ENCODE measurements at places on chromosomes 4 and X.

GRCh38 chrX:56729152-56729850 lies at the start of gene NBDY:
NBDY (plus strand) TSS chrX:56729243; CDS start chrX:56729354, 111 bp downstream.
- peak; percentile 46 for DNase-seq

DNA sequence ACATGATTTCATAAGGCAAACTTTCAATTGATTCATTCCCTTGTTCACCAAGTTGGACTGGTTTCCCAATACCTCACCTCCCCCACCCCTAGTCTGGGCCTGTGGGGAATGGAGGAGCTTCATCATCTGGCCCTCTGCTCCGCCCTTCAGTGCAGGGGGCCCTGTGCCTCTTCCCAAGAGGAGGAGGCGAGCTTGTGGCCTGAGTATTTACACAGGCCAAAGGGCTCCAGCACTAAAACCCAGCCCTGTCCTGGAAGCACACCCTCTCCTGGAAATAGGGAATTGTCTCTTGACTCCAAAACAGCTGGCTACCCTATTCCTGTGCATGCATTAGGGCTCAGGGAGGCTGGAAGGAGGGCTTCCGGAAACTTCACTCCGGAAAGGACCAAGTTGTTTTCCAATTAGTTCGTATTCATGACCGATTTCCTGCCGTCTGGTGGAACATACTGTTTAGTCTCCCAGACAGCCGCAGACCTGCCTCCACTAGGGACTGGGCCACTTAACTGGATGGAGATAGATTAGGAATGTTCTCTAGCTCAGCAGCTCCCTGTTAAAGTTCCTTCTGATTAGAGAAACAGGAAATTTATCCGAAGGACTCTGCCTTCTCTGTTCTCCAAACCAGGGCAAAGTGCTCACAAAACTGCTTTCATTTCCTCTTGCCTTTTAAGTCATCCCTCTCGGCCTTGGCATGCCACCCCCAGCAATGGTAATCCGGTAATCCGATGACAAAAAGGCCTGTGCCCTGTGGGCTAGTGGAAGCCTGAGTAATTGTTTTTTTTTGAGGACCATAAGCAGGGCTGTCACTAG lies 5.8 kb downstream of the SRPX2 start:
- peak; percentile 95 for DNase-seq

GRCh38 chr4:119087656-119088055 lies 48.0 kb upstream of the MYOZ2 start:
- DNase-seq = no peak

DNA sequence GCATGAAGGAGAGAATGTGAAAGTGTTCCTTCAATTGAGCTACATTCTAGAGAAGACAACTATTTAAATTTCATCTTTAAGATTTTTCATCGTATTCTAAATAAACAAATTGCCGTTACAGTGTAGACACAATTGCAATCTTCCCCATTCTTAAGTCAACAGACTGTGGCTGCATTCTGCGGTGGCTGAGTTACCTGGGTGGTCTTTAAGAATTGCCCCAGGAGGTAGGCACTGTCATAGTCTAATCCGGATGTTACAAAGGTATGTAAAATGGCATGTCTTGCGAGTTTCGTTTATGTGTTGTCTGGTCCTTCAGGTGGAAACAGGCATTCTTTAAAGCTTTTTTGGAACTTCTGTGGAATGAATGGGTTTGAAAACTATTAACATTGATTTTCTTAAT lies 586.1 kb upstream of the PITX2 start:
- no peak for DNase-seq

GRCh38 chr4:102268355-102268754 lies 76.9 kb downstream of the SLC39A8 start:
- DNase-seq = no peak

- no peak for DNase-seq
Measured at GRCh38 chr4:22686141-22686540, 6.6 kb upstream of the GBA3 start.
